ENCODE measurements at places on chromosomes 2 and 18.

- DNase-seq, result no peak
These were observed 149.0 kb downstream of the CCDC178 start for GRCh38 chr18:33291539-33291938.

GRCh38 chr2:37663390-37663789 lies 8.1 kb downstream of the CDC42EP3 start:
- no peak for DNase-seq

DNA sequence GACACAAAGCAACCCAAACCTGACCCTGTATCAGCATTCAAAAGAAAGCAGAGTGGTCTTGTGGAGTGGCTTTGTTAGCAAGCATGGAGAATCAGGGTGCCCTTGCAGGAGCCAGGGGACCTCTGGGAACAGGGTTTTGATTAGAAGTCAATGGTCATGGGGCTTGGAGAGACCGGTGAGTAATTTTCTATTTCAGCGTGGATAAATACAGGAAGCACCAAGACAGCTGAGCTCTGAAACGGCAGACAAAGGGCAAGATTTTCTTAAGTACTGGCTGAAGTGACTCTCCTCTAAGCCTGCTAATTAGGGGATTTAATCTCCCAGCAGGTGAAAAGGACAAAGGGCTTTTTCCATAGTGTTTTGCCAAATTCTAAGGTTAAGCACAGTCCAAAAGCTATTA lies 78.0 kb upstream of the GAREM1 start:
- no peak for DNase-seq

DNA sequence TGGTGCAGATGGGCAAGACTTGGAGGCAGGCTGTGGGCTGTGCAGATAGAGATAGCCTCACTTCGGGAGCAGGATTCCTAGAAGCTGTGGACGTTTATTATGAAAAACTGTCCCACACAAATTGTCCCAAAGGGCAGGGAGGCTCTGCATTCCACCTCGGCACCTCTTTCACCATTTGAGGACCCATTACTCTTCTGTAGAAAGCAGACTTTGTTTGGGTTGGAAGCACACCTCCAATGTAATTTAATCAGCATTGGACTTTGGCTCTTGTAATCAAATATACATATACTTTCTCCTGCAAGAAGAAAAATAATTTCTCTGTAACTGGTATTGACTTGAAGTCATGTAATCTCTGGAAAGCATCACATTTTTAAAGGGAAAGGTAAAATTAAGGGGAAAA lies 8.5 kb downstream of the ONECUT2 start:
- DNase-seq, result no peak

DNA sequence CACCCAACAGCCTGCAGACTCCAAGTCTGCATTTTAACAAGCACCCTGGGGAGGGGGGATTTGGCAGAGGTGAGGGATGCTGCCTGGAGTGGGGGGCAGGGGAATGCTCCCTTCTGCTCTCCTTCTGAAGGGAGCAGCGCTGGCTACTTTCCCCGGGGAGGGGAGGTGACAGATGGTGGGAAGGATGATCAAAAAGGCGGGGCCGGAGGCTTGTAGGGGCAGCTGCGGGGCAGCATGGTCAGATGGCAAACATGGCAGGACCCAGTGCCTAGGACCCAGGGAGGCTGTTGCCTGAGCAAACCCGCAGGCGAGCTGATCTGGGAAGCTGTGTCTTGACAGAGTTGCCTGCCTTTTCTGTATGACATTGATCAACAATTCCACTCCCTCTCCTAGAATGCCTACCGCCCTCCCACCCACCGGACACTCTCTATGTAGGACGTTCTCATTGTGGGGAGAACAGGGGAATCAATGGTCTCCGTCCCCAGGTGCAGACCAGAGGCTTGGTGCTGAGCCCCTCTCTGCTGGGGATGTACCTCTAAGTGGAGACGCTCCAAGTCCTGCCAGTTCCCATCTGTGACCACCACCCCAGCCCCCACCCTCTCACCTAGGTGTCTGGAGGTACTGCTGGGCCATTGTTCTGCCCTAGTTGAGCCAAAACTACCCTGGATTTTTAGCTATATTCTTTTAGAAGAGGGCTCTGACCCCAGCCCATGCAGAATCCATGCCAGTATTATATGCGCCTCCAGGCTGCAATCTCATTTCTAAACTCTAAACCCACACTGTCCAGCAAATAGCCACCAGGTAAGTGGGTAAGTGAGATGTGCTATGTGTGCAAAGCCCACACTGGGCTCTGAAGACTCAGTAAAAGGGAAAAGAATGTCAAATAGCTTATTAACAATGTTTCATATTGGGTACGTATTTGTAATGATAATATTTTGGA lies 89.7 kb upstream of the SEC11C start:
- no peak for DNase-seq

GRCh38 chr18:24930971-24931370 lies 421.0 kb downstream of the ZNF521 start:
- DNase-seq, result no peak

- DNase-seq, result no peak
These were observed 10.5 kb downstream of the DRC1 start for GRCh38 chr2:26412091-26412673.

GRCh38 chr2:144521686-144522085 lies 1.8 kb upstream of the ZEB2 start:
- no peak for DNase-seq

- no peak for DNase-seq
These were observed 2.1 kb upstream of the MAP3K2 start for GRCh38 chr2:127389778-127390435.

DNA sequence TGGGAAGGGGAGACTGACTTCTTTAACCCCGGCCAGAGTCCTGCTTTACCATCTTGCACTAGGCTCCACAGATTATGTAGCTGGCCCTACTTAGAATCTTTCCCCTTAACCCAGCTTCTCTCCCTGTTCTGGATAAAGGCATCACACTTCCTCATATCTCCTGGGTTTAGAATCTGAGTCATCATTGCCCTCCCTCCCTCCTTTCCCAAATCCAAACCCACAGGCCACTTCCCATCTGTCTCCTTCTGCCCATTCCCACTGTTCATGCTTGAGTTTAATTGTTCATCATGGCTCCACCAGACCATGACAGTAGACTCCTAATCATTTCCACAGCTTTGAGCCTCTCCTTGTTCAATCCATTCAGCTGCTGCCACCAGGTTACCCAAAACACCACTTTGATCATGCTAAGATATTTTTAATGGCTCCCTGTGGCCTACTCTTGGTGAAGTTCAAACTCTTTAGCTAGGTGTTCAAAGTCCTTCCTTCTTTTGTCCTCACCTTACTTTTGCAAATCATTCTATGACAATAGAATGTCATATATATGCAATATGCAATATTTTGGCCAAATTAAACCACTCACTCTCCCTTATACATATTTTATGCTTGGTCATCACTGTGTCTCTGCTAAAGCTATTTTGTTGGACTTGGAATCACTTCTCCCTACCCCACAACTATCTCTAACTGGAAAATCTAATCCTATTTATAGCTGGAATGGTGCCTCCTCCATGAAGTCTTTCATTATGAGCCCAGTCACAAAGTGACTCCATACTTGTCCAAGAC lies 5.5 kb downstream of the PDE11A start:
- peak; percentile 5 for DNase-seq

DNA sequence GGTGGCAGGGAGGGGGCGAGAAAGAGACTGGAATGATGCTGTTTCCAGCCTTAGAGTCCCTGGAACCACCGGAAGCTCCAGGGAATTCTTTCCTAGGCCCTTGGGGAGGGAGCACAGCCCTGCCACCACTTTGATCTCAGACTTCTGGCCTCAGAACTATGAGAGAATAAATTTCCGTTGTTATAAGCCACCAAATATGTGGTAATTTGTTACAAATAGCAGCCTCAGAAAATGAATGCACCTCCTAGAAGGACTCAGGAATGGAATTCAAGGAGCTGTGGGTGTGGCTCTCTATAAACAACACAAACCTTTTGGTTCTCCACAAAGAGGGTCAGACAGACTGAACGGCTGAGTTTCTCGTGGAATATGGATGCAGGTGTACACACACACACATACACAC lies 144.5 kb downstream of the ACKR3 start:
- DNase-seq, result peak; percentile 47

- peak; percentile 49 for DNase-seq
These were observed 4.0 kb upstream of the WNT10A start for GRCh38 chr2:218876562-218877219.

- DNase-seq, result peak; percentile 98
These were observed 90.2 kb downstream of the CABLES1 start for GRCh38 chr18:23225503-23225902.

- peak; percentile 71 for DNase-seq
These were observed 580.1 kb downstream of the ZEB2 start for GRCh38 chr2:143939626-143940330.

DNA sequence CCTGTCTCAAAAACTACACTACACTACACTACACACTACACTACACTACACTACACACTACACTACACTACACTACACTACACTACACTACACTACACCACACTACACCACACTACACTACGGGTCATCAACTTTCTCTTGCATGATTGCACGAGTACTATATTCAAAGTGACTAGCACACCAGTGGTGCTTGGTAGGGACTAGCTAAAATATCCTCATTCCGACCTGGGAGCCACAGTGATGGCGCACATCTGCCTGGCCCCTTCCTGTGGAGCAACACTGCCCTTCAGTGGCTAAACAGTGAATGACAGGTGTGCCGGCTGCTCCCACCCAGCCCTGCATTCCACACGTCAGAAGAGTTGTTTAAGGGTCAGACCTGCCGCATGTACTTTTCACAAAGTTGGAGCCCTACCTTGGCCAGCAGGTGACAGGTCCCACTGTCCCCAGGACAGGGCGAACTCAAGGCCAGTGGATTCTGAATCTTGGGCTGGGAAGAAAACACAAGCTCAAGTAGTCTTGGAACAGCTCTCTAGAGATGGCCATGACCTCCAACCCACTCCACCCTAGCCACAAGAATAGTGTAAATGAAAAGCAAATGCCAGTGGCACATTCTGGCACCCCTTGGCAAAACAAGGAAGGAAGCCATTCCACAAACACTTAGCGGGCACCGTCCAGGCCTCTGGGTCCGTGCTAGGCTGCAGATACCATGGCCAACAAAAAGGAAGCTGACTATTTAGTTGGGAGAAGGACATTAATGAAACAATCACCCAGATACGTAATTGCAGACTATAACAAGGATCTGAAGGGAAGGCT lies 79.7 kb upstream of the MSH2 start:
- peak; percentile 67 for DNase-seq

DNA sequence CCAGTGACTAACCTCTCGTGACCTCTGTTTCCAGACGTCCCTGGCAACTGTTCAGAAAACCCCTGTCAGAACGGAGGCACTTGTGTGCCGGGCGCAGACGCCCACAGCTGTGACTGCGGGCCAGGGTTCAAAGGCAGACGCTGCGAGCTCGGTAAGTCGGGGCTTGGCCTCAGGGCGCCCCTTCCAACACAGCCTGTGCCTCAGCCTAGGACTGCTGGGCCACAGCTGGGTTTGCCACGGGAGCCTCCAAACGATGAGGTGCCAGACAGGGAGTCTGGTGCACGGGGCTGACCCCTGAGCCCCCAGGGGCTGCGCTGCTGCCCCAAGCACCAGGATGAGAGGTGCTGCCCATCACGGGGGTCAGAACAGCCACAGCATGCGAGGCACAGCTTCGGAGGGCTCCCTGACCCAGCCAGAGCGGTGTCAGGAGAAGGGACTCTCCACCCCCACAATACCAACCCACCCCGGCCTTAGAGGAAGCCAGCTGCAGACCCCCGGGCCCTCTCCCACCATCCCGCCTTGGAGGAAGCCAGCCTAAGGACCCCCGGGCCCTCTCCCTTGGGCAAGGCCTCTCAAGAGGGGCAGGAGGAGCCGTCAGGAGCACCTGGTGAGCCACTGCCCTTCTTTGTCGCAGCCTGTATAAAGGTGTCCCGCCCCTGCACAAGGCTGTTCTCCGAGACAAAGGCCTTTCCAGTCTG lies 20.3 kb downstream of the MTERF4 start:
- no peak for DNase-seq

- peak; percentile 87 for DNase-seq
These were observed 680.8 kb downstream of the NYAP2 start for GRCh38 chr2:226080334-226080733.

GRCh38 chr2:75321599-75321922 lies 122.2 kb upstream of the TACR1 start:
- DNase-seq, result no peak

DNA sequence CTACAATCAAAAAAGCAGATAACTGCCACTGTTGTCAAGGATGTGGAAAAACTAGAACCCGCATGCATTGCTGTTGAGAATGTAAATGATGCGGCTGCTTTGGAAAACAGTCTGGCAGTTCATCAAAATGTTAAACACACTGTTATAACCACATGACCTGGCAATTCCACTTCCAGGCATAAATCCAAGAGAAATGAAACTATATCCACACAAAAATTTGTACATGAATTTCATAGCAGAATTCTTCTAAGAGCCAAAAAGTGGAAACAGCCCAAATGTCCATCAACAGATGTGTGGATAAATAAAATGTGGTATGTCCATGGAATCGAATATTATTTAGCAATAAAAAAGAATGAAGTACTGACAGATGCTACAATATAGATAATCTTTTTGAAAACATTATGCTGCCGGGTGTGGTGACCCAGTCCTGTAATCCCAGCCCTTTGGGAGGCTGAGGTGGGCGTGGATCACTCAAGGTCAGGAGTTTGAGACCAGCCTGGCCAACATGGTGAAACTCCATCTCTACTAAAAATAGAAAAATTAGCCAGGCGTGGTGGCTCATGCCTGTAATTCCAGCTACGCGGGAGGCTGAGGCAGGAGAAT lies 32.0 kb downstream of the ERCC3 start:
- peak; percentile 55 for DNase-seq

GRCh38 chr2:23385748-23386338 lies 864 bp downstream of the KLHL29 start:
- no peak for DNase-seq

GRCh38 chr18:64695851-64696553 lies 547.1 kb upstream of the LINC00305 start:
- no peak for DNase-seq

DNA sequence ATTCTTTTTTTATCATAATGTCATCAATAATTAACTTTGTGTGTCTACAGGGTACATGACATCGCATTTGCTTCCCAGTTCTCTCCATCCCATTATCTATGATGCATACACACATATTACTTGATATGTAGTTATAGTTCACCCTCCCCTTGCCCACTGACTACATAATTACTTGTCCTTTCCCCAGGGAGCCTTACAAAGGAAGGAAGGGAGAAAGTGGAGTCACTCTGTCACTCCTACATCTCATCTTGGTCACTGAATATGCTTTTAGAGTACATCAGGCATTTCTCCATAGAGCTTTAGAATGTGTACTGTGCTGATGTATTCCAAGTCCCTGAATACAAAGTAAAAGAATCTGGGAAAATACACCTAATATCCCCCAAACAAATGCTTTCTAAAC lies 6.0 kb upstream of the DTNA start:
- no peak for DNase-seq
